AG04450 (cell line): ENCODE measurements at places on chromosomes 13 and 19.

GRCh38 chr13:21594715-21595545 lies 9.0 kb downstream of the MICU2 start:
- no peak for DNase-seq

DNA sequence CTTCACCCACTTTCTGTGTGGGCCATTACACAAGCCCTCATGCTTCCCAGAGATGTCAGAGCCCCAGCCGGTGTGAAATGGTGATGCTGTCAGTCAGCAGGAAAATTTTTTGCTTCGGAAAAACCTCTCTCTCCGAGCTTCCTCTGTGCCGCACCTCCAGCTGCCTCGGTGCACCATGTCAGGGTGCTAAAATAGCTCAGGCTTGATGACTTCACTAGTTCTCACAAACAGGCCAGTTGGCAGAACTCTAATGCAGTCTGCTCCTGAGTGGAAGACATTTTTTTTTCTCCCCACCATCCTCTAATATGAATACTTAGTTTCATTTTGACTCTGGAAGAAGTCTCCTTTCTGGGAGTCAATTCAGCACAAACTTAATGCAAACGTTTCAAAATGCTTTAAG lies 71.3 kb downstream of the KLF12 start:
- no peak for DNase-seq

DNA sequence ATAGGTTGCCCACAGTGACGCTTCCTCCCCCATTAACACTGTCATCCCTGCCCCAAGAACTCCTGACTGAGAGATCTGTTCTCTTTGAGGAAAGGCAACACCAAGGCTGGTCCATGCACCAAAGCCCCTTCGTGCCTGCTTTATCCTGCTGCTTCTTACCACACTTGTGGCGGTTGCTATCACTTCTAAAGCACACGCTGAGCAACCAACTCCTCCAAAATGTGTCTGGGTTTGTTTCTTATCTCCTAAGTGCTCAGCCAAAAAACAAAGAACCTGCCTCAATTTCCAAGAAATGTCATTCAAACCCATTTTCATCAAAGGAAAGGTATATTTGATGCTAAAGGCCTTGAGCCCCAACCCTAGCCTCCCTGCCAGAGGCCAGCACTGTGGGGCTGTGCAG lies 14.6 kb downstream of the ATP7B start:
- no peak for DNase-seq

- no peak for DNase-seq
These were observed 194.7 kb downstream of the ZNF536 start for GRCh38 chr19:30566681-30567420.

DNA sequence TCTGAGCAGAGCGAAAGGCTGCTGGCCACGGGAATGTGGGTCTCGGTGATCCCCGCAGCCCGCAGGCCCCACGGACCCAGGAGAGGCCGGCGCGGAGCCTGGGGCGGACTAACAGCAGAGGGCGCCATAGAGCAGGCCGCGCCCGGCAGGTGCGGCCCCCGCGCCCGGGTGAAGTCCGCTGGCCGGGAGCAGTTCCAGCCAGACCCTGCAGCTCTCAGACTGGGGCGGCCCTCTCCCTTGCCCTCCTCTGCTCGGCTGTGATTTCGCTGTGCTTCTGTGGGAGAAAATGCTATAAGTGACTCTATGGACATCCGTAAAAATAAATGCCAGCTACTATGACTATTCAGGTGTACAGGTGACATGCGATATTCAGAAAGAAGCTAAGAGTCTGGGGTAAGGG lies 37.7 kb downstream of the GSX1 start:
- DNase-seq, result no peak

- no peak for DNase-seq
These were observed 16.9 kb downstream of the KCTD15 start for GRCh38 chr19:33813391-33814101.

- no peak for DNase-seq
These were observed 58.5 kb upstream of the GPR12 start for GRCh38 chr13:26819046-26819445.

DNA sequence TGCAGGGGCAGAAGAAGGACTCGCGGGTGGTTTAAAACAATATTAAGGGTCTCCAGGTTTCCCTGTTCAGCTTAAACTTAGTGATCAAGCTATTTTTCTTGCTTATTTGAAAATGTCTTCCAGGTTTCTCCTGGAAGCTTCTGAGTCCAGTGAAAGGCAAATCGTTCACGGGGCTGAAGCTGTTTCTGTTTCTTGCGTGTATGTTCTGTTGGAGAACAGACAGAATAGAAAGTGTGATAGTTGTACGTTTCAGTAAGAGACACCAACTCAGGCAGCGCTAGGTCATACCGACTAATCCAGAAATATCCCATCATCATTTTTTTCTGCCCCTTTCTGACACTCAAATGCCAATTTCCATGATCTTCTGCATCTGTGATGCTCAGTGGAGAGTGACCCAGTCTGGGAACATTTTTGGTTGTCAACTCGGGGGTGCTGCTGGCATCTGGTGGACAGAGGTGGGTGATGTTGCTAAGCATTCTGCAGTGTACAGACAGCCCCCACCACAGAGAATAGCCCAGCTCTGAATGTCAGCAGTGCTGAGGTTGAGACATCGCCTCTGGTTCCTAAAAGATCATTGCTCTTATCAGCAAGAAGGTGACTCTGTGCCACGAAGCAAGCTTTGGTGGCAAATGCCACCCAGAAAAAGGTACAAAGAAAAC lies 4.3 kb downstream of the KLF2 start:
- no peak for DNase-seq

DNA sequence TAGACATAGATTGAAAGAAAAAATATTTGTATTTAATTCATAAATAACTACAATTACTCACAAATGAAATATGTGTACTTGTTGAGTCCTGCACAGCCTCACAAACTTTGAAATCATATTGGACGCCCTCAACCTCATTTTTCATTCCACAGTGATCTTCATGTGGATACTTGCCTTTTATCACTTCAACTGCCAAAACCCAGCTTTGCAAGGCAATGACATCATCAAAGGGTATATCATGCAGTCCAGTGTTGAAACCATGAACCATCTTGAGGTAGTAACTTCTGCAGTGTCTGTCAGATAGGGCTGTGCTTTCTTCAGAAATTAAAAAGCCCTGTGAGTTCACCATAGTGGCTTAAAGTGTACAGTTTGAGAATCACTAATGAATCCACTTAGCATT lies 82.2 kb downstream of the HS6ST3 start:
- DNase-seq, result no peak

DNA sequence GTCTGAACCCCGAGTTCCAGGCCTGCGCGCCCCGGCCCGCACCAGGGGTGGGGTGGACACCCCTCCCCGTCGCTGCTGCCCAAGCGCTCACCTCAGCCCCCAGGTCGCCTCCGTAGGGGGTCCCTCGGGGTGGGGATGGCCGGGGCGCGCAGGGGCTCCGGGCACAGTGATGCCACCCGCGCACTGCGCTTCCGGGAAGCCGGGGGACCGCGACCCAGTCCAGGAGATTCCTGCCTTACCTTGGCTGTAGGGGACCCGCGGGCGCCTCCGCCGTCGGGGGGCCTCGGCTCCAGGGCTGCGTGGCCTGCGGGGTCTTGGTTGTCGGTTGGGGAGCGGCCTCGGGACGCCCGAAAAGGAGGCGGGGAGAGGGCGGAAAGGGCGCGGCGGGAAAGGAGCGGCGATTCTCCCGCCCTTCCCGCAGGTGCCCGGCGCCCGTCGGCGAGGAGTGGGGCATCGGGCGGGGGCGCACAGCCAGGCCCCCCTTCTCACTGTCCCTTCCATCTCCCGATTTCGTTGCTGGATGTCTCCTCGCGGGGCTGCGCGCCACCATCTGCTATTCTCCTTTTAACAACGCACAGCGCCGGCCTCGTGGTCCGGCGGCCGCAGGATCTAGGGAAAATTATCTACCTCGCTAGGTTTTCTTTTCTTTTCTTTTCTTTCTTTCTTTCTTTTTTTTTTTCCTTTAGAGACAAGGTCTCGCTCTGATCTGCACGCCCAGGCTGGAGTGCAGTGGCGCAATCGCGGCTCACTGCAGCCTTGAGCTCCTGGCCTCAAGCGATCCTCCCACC lies at the start of gene KEAP1:
KEAP1 (minus strand) TSS at position 355 of the 788 bp plus-strand sequence. CDS start 3,323 bp downstream, outside the sequence.
- no peak for DNase-seq

DNA sequence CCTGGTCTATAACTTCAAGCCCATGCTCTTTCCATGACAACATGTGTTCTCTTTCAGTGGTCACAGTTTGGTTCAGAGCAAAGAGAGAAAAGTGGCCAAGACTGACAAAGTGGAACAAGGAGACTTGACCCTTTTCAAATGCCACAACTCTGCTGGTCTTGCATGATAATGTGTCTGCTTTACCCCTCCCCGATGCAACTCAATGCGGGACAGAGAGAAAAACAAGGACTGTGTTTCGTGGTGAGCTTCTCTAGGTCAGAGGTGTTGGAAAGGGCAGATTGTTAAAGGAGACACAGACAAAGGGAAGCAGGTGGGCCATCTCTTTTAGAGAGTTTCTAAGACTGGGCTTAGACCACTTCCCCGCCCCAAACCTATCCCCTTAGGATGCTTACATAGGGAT lies 61.6 kb upstream of the SERTM1 start:
- DNase-seq, result no peak

GRCh38 chr19:20273951-20274570 lies 107.0 kb downstream of the ZNF486 start:
- no peak for DNase-seq

- DNase-seq, result peak; percentile 33
These were observed 180.1 kb downstream of the POSTN start for GRCh38 chr13:37418490-37418889.

GRCh38 chr13:98420554-98421175 lies 156.2 kb downstream of the STK24 start:
- DNase-seq, result no peak

GRCh38 chr19:8501516-8501915 lies 924 bp downstream of the PRAM1 start:
- no peak for DNase-seq

DNA sequence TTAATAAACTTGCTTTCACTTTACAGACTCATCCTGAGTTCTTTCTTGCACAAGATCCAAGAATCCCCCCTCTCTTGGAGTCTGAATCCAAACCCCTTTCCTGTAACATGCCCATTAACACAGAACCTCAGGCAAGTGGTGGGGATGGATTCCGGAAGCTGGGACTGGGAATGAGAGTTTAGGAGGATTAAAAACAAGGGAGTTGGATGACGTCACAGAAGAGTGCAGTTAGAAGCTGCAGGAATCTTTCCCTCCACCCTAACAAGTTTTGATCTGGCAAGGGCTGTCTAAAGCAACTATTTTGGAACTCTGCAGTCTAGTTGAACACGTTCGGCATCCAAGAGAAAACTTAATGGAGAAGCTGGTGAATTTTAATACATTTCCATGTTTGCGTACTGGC lies 48.2 kb upstream of the PEPD start:
- no peak for DNase-seq

DNA sequence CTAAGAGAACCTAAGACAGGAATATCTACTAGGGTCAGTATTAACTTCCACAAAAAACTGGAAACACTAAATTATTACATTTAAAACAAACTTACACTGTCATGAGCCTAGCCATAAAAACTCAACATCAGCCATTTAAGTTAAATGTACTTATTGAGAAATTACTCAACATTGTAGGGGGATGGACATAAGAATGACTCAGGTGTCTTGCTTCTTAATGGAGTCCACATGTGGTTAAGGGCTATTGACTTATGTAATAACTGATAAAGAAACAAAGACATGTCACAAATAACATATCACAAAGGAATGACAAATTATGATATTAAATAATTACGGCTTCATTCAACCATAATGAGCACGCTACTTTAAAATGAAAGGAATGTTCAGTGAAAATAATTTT lies 36.2 kb downstream of the CLDN10 start:
- no peak for DNase-seq

DNA sequence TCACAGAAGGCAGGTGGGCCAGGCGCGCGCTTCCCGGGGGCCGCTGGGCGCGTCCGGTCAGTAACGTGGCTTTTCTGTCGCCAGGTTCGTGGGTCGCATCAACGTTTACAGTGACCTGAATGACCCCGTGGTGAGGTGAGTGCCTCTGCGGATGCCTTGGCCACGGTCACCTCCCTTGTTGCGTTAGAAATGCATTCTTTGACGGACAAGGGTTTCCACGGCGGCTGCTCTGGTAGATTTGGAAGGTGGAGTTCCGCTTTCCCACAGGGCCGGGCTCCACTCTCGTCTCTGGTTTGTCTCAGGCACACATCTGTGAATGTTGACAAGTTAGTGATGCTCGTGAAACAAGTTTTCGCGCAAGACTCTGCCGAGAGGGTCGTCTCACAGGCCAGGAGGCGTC lies 130.0 kb downstream of the ATP11A start:
- DNase-seq, result no peak

DNA sequence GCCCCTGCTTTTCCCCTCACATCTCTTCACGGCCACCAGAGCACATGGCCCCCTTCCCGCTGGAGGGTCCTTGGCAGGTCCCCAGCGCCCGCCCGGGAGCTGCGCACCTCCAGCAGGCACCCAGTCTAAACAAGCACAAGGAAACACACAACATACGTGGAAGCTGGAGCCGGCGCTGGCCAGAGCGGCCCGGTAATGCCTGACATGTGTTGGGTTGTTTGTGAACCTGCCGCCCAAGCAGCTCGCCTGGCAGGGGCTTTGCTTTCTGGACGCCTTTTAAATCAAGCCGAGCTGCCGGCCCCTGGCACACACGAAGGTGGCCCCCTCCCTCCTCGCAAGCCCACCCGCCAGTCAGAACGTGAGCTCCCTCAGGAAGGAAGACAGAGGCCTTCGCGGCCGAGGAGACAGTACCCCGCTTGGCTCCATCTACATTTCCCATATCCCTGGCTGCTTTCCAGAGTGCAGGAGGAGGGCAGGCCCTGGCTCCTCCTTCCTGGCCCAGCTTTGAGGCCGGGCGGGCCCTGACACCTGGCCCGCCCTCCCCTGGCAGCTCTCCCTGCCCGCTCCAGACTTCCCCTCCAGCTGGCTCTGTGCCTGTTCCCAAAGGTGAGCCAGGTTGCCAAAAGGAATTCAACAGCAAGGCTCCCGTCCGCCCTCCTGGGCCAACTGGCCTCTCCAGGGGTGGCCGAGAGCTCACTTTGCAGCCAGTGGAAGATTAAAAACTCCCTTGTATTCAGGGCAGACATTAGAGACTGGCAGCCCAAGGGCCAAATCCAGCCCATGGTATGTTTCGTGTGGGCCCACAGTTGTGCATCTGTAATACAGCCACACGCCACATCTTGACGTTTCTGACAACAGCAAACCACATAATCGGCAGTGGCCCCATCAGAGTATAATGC lies 28.7 kb downstream of the COMP start:
- no peak for DNase-seq

GRCh38 chr19:15869873-15870272 lies 28.0 kb downstream of the CYP4F2 start:
- DNase-seq, result no peak

DNA sequence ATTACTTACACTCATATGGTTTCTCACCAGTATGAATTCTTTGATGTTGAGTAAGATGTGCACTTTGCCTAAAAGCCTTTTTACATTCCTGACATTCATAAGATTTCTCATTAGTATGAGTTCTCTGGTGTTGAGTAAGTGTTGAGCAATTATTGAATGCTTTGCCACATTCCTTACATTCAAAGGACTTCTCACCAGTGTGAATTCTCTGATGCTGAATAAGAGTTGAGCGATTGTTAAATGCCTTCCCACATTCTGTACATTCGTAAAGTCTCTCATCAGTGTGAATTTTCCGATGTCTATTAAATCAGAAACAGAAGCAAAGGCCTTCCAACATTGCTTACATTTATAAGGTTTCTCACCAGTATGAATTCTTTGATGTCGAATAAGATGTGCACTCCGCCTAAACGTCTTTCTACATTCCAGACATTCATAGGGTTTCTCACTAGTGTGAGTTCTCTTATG lies 14.2 kb upstream of the ZFP30 start:
- DNase-seq, result no peak

GRCh38 chr19:3080286-3080685 lies 13.9 kb upstream of the GNA11 start:
- peak; percentile 27 for DNase-seq

- no peak for DNase-seq
These were observed 61.8 kb downstream of the WDFY2 start for GRCh38 chr13:51645761-51646670.
